NCI-H748 treated with DMSO at 0.1 percent for 48 hours (cell line): ENCODE measurements at places on chromosomes 16 and 17.
A peak's percentile ranks its signal among the peaks of the same experiment; 100 is the strongest.

DNA sequence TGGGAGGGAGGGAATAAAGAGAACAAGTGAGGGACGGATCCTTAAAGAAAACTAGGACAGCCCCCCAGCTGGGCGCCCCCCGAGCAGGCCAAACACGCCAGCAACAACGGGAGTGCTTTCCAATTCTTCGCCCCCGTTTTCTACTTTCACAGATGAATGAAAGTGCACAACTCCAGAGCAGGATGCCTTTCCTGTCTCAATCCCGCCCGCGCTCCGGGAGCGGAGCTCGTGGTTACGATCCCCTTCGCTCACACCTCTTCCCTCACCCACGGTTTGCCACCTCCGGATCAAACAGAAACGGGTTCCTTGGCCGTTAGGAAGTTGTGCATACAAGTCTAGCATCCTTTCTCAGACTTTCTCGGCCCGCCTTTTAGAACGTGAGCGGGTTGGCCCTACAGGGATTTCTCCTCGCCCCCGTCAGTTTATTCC, 680 bp downstream of the SKA2 start:
- peak; percentile 34 for DNase-seq

GRCh38 chr16:10266809-10267208, 84.6 kb upstream of the GRIN2A start:
- no peak for DNase-seq

DNA sequence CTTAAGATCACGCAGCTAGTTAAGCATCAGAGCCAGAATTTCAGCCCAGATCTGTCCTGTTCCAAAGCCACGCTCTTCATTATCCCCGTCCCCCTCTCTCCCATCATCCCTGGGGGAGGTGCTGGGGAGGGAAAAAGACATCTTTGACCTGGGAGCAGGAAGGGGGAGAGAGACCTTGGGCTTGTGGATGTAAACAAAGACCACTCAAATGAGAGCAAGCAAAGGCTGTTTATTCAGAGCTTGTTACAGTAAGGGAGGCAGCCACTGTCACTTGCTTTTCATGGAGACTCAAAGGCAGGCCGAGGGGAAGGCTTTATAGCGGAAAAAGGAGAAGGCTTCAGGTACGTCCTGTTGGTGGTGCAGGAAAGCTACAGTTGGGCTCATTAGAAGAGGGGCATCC, 3.5 kb upstream of the RPRML start:
- no peak for DNase-seq

GRCh38 chr17:9002227-9002605, 19.1 kb upstream of the NTN1 start:
- DNase-seq: no peak

- DNase-seq: peak; percentile 27
Measured at GRCh38 chr17:15260376-15261257, 4.5 kb downstream of the PMP22 start.

DNA sequence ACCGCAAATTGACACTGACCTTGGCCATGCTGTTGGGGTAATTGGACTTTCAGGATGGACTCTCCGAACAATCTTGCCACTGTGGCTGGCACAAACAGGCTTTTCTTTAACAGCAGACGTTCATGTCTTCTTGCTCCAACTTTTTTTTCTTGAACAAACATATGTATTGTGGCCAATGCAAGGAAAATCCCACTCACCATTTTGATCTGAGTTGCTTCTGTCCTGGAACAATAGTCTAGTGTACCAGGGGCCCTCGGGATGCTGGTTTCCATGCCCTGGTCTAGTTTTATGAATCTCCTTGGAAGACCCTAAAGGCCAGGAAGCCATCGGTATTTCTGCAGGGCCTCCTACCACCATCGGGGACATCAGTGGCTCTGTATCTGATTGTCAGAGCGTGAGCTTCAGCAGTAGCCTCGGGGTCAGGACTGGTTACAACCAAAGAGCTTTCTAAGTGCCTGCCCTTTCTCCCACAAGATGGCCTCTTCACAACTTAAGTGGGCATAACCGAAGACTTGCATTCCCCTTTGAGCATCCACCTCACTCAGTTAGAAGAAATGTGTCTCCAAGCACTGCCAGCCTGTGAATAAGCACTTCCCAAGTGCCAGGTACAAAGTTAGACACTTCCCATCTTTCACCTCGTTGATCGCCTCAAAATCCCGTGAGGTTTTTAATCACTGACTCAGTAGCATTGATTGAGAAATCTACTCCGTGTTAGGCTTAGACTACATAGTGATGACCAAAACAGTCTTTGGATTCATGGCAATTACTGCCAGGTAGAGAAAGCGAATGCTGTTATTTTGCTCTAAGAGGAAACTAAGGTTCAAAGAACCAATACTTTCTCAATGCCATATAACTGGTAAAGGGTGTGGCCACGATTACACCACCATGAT, 87.0 kb upstream of the TBX2 start:
- no peak for DNase-seq

DNA sequence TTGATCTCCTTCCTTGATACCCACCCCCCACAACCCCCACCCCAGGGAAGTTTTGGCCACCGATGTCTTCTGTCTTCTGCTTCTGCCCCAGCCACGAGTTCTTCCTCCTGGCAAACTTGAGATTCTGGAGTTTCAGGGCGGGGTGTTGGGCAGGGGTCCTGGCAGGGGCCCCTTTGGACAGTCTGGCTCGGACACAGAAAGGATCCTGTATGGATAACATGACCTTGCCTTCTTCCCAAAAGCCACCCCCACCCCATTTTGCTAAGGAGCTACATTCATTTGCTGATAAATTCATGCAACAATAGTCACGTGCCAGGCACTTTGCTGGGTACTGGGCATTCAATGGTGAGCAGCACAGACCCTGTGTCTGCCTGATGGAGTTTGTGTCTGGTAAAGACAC, 5.9 kb upstream of the COL1A1 start:
- DNase-seq: no peak

GRCh38 chr17:18159551-18160120, 24.0 kb upstream of the ALKBH5 start:
- DNase-seq: no peak

DNA sequence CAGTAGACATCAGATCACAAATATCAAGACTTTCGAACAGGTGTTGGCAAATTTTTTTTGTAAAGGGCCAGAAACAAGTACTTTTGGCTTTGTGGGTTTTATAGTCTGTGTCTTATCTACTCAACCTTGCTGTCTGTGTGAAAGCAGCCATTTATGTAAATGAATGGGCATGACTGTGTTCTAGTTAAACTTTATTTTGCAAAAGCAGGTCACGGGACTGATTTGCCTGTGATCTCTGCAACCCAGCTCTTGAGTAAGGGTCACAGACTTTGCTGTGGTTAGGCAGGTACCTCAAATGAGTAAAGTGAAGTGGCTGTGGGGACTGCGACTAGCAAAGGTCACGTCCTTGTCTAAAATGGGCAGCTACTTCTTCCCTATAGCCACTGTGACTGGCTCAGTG, 136.5 kb downstream of the FTO start:
- DNase-seq: no peak

DNA sequence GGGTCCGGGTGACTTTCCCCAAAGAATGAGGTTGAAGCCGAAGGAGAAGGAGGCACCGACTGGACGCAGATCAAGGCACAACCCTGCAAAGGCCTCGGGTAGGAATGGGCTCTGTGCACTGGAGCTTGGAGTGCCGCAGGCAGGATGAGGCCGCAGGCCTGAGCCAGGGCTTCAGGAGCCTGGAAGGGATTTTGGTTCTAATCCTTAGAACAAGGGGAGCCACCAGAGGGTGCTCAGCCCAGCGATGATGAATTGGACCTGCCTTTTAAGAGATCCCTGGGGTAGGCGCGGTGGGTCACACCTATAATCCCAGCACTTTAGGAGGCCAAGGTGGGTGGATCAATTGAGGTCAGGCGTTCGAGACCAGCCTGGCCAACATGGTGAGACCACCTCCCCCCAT, 8.1 kb downstream of the CIBAR2 start:
- no peak for DNase-seq

DNA sequence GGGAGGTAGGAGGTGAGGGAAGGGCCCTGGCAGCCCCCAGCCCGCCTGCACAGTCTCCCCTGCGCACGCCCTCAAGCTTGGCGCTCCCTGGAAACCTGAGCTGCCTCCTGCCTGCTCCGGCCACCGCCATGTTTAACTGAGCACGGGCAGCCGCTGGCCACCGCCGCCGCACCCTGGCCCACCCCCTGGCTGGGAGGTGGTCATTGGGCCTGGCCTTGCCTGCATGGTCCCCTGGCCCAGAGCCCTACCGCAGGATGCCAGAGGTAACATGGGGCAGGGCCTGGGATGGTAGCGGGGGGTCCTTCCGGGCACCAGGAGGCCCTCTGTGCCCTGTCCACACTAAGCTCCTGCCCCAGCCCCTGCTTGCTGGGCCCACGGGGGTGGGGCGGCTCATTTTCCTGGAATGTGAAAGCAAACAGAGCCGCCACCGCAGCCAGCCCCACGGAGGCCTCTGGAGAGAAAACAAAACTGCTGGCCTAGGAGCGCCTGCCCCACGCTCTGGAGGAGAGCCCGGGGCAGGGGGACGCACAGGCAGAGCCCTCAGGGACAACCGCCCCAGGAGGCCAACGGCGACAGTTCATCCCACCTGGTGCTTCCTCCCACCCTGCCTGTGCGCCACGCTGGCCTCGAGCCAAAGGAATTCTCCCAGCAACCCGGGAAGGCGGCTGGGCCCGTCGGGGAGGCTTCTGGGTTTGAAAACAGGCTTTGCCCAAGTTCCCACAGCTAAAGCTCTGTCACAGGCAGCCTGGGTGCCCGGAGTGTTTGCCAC, 8.9 kb downstream of the NHERF2 start:
- no peak for DNase-seq

GRCh38 chr17:72926171-72926570, 166.3 kb downstream of the SLC39A11 start:
- no peak for DNase-seq

- DNase-seq: peak; percentile 70
Measured at GRCh38 chr16:83356266-83356665, 451.5 kb upstream of the HSBP1 start.

- no peak for DNase-seq
Measured at GRCh38 chr16:69503244-69503643, 62.5 kb upstream of the NFAT5 start.

- DNase-seq: no peak
Measured at GRCh38 chr17:37037590-37038155, 88.9 kb downstream of the AATF start.

DNA sequence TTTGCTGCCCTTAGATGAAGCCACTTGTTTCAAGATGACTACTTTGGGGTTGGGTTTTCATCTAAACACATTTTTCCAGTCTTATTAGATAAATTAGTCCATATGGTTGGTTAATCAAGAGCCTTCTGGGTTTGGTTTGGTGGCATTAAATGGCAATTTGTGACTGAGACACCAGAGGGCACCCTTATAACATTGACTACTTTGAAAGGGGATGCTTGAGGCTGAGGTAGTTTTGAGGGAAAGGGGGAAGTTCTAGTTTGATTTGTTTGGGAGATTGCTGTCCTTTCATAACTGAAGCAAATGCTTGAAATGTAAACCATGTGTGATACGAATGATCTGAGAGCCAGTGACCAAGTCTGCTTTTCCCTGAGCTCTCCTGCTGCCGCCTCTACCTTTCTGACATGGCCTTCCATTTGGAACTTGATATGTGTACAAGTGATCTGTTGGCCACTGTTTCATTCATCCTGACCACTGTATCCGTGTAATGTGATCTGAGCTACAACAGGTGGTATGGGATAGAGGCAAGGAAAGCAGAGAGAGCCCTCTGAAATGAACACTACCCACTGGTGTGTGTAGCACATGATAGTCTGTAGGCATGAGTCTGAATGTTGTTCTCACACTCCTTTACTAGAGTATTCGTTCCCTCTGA, 5.8 kb upstream of the RARA start:
- peak; percentile 22 for DNase-seq

DNA sequence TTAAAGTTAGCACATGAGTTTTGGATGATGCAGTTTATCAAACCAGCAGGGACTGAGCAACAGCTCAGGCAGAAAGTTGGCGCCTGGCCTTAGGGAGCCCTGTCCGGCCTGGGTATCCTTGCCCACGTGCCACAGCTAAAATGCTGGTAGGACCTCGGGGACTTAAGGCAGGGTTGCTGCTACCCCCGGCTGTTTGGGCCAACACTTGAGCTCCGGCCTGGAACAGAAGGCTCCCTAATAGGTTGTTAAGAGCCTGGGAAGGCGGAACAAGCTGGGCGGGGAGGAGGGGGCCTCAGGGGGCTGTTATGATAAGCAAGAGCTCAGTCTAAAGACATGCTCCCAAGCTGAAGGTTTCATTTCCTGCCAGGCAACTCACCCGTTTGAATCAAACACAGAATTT, 39.7 kb downstream of the CUEDC1 start:
- no peak for DNase-seq

DNA sequence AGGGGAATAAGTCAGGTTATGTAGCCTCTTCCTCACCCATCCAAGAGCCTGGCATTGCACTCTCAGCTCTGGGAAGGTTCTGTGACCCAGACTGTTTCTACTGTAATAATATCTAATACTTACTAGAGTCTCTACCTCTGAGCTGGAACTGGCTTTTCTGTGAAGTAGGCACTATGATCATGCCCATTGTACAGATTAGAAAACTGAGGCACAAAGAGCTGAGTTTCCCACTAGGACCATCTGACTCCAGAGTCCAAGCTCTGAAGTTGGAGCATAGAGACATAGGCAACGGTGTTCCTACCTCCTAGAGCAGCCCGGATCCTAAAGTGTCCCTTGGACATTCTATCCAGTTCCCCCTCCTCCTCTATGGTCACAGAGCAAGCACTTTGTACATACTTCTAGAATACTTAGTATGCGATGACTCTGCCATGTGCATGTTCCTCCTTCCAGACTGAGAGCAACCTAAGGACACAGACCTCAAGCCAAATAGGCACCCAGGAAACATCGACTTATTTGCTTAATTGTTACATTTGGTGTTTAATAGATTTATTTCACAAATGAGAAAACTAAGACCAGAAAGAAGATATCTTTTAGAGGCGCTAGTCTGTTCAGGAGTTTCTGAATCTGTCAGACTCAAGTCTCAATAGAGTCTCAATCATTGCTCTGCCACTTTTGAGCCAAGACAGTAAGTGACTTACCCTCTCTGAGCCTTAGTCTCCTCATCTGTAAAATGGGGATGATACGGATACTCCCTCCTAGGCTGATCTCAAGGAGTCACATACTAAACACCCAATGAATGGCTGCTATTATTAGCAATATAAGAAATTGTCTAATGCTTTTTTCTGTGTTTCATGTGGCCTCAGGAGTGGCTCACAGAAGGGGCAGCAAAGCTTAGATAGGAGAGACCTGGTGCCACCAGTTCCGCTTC, 3.6 kb downstream of the CLEC19A start:
- DNase-seq: no peak
